Liver (tissue), 10 donors: ENCODE measurements at places on chromosomes 12 and 14. TPM values are rescaled to one million over a fixed set of nuclear protein-coding genes. Genes with fewer than 3 reads are reported as not detected.

RNU4-1 gene
- under 0.01 TPM for total RNA-seq

SYT1 gene
- 0.75 TPM for total RNA-seq

DNA sequence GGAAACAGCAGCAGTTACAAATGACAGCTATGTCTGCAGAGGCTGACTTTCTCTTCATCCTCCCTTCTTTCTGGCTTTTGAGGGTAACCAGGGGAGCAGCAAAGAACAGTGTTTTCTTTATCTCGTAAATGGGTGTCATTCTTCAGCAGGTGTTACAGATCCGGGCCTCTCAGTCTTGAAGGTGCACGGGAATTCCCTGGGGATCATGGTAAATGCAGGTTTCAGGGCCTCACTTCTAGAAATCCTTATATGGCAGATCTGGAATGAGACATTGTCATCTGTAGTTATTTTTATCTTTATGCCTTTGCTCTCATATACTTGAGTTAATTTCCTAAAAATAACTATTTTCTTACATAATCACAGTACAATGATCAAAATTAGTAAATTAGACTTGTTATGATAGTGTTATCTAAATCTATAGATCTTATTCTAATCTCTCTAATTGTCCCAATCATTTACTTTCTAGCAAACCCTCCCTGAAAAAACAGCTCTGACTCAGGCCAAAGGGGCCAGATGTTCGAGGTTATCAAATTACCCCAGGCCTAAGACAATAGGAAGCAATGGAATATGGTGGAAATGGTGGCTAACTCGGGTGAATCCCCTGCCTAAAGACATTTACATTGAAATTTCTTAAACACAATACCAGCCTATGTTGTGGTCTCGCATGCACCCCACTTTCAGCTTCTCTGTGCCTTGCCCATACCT, 145.0 kb downstream of the CAND1 start:
- no peaks in the 10 kb centered on the region for H3K36me3 ChIP-seq
- no peaks in the 10 kb centered on the region for H3K27me3 ChIP-seq
- DNase-seq, result no peak
- no peak overlapping the region for H3K4me3 ChIP-seq
- no peaks in the 10 kb centered on the region for H3K4me1 ChIP-seq

NEUROD4 gene
- not detected for total RNA-seq

DNA sequence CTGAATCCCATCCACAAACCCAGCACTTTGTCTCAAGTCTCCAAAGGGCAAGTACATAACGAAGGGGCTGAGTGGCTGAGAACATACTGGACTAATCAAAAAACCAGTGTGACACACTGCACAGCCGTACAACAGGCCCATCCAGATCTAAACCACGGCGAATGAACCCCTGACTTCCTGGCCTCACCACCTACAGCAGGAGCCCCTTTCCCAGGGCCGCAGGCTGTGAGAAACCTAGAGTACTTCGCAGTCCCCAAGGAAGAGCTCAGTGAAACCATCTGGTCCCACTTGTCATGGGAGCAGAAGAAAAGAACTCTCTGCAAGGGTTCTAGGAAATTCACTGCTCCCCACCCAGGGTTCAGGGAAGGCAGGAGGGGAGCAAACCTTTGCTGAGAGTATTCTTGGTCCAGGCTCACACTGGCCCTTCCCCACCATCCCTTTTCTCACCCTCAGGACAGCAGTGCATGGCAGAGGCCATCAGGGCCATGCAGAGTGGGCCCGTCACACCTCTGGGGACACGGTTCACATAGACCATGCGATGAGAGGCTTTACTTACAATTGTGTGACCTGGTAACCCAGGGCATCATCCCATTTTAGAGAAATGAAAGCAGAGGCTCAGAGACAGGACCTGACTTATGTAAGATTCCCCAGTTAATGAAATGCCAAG, 192.8 kb downstream of the BCL11B start:
- H3K27me3 ChIP-seq, result no peaks in the 10 kb centered on the region
- no peaks in the 10 kb centered on the region for H3K4me1 ChIP-seq
- DNase-seq, result no peak
- no peaks in the 10 kb centered on the region for H3K36me3 ChIP-seq

OVCH1 gene
- 0.08 TPM for total RNA-seq

GEMIN2 gene
- 9.0 TPM for total RNA-seq

GRCh38 chr12:131221061-131221956, 267.6 kb downstream of the ADGRD1 start:
- no peaks in the 10 kb centered on the region for H3K4me1 ChIP-seq
- DNase-seq, result no peak
- H3K4me3 ChIP-seq, result no peak overlapping the region
- no peak overlapping the region for H3K27ac ChIP-seq
- H3K36me3 ChIP-seq, result no peaks in the 10 kb centered on the region

DNA sequence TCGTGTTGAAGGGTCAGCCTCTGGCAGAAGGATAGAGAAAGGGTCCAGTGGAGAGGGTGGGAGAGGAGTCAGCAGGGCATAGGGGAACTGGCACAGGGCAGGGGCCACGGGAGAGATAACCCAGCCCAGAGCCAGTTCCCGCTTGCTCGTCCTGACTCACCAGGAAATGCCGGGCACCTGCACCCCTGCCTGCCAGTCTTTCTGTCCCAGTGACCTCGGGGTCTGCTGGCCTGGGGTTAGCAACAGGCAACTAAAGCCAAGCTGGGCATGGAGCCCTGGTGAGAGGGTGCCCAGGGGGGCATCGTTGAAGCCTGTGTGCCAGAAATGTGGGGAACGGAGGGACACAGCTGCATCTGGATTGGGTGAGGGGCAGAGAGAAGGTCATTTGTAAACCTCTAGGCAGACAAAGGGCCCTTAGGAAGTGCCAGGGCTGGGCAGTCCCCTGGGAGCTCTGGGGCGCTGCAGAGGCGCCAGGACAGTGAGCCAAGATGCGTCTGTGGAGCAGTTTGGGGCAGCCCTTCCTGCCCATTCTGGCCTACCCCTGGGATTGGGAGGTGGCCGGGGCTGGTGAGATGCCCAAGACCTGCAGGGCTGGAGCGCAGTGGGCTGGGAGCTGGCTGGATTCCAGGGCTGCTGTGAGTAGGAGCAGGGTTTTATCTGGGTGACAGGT, 5.5 kb downstream of the TNFAIP2 start:
- H3K27ac ChIP-seq, result no peak overlapping the region
- H3K4me1 ChIP-seq, result peaks cover 42% of the 10 kb centered on the region
- DNase-seq, result no peak
- peaks cover 2% of the 10 kb centered on the region for H3K36me3 ChIP-seq
- H3K4me3 ChIP-seq, result no peak overlapping the region
- H3K27me3 ChIP-seq, result no peaks in the 10 kb centered on the region

PRR4 gene
- total RNA-seq, result 3.5 TPM

GPR135 gene
- 2.9 TPM for total RNA-seq

ADSS1 gene
- total RNA-seq, result 1.8 TPM

BIN2 gene
- total RNA-seq, result 6.0 TPM

ESPL1 gene
- 19.3 TPM for total RNA-seq

SERPINA1 gene
- 22,719 TPM for total RNA-seq

P3H3 gene
- total RNA-seq, result 1.5 TPM

DNA sequence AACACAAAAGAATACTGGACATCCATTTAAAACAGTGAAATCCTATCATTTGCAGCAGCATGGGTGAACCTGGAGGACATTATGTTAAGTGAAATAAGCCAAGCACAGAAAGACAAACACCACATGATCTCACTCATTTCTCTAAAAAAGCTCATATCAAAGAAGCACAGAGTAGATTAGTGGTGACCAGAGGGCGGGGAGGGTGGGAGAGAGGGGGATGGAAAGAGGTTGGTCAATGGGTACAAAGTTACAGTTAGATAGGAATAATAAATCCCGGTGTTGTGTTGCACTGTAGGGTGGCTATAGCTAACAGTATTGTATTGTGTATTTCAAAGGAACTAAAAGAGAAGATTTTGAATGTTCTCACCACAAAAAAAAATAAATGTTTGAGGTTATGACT, 52.4 kb downstream of the DUSP6 start:
- peaks cover 3% of the 10 kb centered on the region for H3K4me1 ChIP-seq
- H3K4me3 ChIP-seq, result no peak overlapping the region
- no peaks in the 10 kb centered on the region for H3K36me3 ChIP-seq

DNA sequence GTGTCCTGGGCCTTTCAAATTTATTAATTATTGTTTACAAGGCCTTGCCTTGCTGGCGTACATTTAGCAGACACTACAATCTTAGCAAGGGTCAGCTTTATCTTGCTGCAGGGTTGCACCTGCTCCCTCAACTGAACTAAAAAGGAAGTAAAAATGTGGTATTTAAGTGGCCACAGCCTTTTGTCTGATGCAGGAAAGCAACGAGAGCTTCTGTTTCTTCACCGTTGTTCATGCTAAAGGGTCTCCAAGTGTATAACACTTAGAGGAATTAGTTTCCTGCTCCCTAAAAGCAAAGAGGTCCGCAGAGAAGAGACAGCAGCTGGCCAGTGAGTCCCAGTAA, 62.8 kb upstream of the EGLN3 start:
- H3K27me3 ChIP-seq, result no peaks in the 10 kb centered on the region
- no peaks in the 10 kb centered on the region for H3K36me3 ChIP-seq
- DNase-seq, result no peak
- no peak overlapping the region for H3K4me3 ChIP-seq
- H3K4me1 ChIP-seq, result peaks cover 3% of the 10 kb centered on the region
